ENCODE measurements at places on chromosomes 16 and 17.

GRCh38 chr17:74201250-74201649 is 2.2 kb upstream of the RPL38 start:
- DNase-seq: no peak

- DNase-seq: no peak
Measured at GRCh38 chr16:87322833-87323726, 5.9 kb upstream of the C16orf95 start.

GRCh38 chr16:9816644-9817043 is 365.6 kb downstream of the GRIN2A start:
- DNase-seq: no peak

DNA sequence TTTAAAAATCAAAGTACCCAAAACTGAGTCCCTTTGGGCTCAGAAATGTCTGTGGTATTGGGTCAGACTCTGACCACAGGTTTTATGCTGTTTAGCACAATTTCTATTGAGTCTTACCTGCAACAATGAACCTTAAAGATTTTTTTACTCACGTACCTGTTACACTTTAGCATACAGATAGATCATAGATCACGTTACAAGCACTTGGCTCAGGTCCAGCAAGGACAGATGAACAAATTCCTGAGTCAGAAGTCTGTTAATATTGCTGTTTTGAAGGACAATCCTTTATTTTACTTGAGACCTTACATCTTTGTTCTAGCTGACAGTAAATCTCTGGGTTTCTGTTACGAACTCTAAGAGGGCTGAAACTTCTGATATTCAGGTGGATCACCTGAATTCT is 12.8 kb downstream of the SLC7A6OS start:
- DNase-seq: no peak

DNA sequence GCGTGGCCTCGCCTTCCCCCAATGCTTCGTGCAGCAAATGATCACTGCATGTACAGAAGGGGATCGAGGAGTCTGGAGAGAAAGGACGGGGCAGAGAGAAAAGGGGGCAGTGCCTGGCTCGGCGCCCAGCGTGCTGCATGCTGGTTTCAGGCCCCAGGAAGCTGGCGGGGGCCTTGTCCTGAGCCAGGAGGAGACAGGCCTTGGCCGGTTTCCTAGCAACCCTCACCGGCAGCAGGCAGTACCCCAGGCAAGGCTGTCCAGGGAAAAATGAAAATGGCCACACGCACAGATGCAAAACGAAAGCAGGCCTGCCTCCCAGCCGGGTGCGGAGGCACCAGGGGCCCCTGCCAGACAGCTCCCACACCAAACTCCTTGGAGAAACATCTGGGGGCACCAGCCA is 126.3 kb downstream of the ZFHX3 start:
- DNase-seq: no peak
